Lung (tissue), 17 donors: ENCODE measurements at places on chromosomes 2 and 18. TPM values are rescaled to one million over a fixed set of nuclear protein-coding genes. Genes with fewer than 3 reads are reported as not detected.

- H3K4me3 ChIP-seq = no peak overlapping the region
- no peaks in the 10 kb centered on the region for H3K4me1 ChIP-seq
- H3K27ac ChIP-seq = no peak overlapping the region
- no peak for DNase-seq
These were observed 57.0 kb downstream of the LYPD6 start for GRCh38 chr2:149387411-149387810.

DNA sequence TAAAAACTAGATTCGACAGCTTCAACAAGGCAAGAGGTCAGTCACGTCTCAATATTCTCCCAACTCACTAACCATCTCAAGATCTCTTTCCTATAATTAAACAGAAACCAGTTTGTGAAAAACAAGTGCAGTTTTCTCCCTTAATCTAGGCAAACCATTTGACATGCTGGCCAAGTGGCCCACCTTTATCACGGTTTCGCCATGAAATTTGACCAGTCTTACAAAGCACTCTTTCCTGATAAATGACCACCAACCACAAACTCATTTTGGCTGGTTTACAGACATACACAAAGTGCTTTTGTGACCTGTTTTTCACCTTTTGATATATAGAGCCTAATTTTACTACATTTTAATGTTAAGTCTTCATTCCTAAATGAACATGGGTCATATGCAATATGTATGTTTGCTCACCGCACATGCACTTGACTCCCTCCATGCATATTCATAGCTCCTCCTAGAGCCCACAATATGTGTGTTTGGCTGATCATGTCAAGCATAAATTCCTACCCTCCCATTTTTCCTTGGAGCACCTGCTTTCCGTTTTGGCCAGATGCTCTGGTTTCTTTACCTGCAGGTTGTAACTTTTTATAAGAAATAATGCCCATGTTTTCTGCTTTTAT is 385.1 kb downstream of the RAD51AP2 start:
- H3K36me3 ChIP-seq = no peaks in the 10 kb centered on the region
- H3K4me3 ChIP-seq = no peak overlapping the region

DNA sequence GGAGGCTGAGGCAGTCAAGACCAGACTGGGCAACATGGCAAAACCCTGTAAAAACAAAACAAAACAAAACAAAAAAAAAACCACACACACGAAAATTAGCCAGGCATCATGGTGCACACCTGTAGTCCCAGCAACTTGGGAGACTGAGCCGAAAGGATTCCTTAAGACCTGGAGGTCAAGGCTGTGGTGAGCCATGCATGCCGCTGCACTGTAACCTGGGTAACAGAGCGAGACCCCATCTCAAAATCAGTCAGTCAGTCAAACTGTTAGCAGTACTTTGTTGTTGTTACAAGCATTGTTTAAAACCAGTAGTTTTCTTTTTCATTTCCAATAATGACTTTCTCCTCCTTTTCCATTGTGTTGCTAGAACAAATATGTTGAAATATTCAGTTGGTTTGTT is 21.7 kb downstream of the EPB41L5 start:
- no peaks in the 10 kb centered on the region for H3K27me3 ChIP-seq
- H3K4me1 ChIP-seq = no peaks in the 10 kb centered on the region
- H3K4me3 ChIP-seq = no peak overlapping the region
- H3K27ac ChIP-seq = no peak overlapping the region

DNA sequence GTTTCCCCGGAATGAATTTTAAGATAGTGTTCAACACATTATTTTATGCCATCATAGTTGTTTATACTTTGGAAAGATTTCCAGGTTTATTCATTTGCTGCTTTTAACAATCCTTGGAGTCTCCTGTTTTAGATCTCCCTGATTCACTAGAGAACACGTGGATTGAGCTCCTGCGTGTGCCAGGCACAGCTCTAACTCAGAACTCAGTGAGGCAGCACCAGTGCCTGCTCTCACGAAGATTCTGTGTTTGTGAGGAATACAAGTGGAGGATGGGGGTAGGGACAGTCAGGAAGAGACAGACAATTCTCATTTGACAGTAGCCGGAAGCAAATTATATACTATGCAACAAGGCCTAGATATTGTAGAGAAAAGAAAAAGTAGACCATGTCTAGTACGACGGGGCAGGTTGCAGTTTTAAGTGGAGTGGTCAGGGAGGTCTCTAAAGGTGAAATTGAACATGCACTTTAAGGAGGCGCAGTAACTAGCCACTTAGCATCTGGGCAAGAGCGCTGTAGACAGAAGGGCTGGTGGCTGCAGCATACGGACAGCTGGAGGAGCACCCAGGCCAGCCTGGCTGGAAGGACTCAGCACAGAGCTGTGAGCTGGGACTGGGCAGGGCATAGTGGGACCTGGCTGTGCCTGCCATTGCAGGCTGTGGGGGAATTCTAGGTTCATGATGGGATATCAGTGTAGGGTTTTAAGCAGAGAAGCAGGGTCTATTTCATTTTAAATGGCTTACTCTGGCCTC is 24.3 kb downstream of the RNF144A start:
- peaks cover 12% of the 10 kb centered on the region for H3K36me3 ChIP-seq
- H3K27ac ChIP-seq = no peak overlapping the region
- H3K27me3 ChIP-seq = no peaks in the 10 kb centered on the region
- H3K4me3 ChIP-seq = no peak overlapping the region
- no peak for DNase-seq

DNA sequence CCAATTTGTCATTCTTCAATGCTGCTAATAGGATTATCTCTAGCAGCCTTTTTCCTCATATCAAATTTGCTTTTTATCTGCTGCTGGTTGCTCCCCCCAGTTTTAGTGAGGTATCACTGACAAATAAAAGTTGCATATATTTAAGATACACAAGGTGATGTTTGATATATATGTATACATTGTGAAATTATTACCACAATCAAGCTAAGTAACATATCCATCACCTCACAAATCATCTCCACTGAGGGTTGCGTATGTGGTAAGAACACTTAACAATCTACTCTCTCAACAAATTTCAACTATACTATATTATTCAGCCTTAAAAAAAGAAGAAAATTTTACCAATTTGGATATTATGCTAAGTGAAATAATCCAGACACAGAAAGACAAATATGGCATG is 30.5 kb upstream of the UBE2E3 start:
- H3K36me3 ChIP-seq = no peaks in the 10 kb centered on the region
- no peak overlapping the region for H3K4me3 ChIP-seq
- no peak overlapping the region for H3K27ac ChIP-seq
- DNase-seq = no peak
- H3K27me3 ChIP-seq = peaks cover 8% of the 10 kb centered on the region

DNA sequence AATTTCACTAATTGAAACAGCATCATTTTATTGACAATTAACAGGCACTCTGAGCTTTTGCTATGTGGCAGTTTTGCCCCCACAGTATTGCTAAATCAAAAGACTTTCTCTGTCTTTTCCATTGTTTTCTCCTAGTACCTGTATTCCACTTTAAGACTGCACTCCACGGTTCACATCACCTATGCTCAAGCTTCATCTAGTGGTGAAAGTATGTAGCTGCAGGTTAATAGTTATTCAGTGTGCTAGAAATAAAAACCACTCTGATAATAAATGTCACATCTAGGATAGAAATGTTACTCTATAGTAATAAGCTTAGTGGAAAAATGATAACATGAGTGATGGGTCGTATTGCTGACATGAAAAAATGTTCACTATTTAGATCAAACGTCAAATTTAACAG is 24.6 kb downstream of the ARL6IP6 start:
- H3K4me1 ChIP-seq = no peaks in the 10 kb centered on the region
- H3K36me3 ChIP-seq = peaks cover 4% of the 10 kb centered on the region
- no peak overlapping the region for H3K4me3 ChIP-seq
- DNase-seq = no peak
- H3K27ac ChIP-seq = no peak overlapping the region

GRCh38 chr2:57510704-57511103 is 535.9 kb upstream of the VRK2 start:
- DNase-seq = no peak
- no peak overlapping the region for H3K27ac ChIP-seq
- H3K4me3 ChIP-seq = no peak overlapping the region
- no peaks in the 10 kb centered on the region for H3K27me3 ChIP-seq
- no peaks in the 10 kb centered on the region for H3K36me3 ChIP-seq

GRCh38 chr2:11187083-11187619 is 31.9 kb downstream of the SLC66A3 start:
- H3K4me3 ChIP-seq = no peak overlapping the region
- no peak for DNase-seq
- no peaks in the 10 kb centered on the region for H3K4me1 ChIP-seq
- peaks cover 12% of the 10 kb centered on the region for H3K36me3 ChIP-seq
- H3K27me3 ChIP-seq = no peaks in the 10 kb centered on the region

DNA sequence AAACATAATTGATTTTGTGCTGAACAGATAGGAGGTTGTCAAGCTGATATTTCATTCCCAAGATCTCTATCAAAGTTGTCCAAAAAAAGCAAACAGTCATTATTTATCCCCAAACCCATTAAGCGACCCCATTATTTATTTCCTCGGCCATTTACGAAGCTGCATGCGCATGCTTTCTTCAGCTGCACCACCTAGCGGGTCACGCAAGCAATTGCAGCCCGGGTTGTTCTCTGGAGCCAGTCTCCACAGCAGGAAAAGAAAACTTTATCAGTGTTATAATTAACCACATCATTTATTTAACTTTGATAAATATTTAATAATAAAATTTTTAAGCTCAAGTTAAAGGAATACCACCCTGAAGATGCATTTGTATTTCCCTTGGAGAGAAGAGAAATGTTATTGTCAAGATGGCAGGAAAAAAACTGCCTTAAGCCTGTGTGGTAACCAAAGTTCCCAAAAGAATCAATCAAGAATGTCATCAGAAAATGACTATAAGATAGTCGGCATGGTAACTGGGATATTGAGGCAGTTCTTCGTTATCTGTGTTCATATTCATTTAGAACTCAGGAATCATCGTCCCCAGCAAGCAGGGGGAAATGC is 304.7 kb downstream of the FBXO15 start:
- no peaks in the 10 kb centered on the region for H3K27me3 ChIP-seq
- no peak overlapping the region for H3K27ac ChIP-seq
- H3K4me1 ChIP-seq = no peaks in the 10 kb centered on the region
- peak; percentile 54 for DNase-seq
- H3K36me3 ChIP-seq = no peaks in the 10 kb centered on the region

DNA sequence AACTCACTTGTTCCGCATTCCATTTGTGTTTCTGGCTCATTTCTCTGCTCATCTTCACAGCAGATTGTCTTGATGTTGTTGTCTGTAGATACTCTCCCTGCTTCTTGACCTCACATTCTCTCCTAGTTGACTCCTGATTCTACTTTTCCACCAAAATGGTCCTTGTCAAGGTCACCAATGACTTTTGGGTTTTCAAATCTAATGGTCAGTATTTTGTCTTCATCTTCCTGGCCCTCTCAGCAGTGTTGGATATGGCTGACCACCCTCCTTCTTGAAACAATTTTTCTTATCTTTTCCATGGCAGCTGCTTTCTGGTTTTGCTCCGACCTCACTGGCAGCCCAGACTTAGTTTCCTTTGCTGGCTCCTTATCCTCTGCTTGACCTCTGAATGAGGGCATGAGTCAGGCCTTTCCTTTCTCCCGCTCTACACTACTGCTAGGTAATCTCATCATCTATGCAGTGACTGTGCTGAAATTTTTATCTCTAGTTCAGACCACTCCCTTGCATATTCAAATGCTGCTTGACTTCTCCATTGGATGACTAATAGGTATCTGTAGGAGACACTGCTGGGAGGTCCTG is 386.6 kb upstream of the SPRED2 start:
- no peaks in the 10 kb centered on the region for H3K4me1 ChIP-seq
- DNase-seq = no peak
- no peaks in the 10 kb centered on the region for H3K36me3 ChIP-seq
- H3K27ac ChIP-seq = no peak overlapping the region

The ANKRD23 gene
- 2.4 TPM for polyA plus RNA-seq

The LYPD1 gene
- polyA plus RNA-seq = 5.6 TPM

The LINC00305 gene
- polyA plus RNA-seq = not detected

The DYNAP gene
- not detected for polyA plus RNA-seq

The CD8A gene
- polyA plus RNA-seq = 3.7 TPM
